T-helper 1 cell (primary cell): ENCODE measurements at places on chromosomes 4 and X.
A peak's percentile ranks its signal among the peaks of the same experiment; 100 is the strongest.

DNA sequence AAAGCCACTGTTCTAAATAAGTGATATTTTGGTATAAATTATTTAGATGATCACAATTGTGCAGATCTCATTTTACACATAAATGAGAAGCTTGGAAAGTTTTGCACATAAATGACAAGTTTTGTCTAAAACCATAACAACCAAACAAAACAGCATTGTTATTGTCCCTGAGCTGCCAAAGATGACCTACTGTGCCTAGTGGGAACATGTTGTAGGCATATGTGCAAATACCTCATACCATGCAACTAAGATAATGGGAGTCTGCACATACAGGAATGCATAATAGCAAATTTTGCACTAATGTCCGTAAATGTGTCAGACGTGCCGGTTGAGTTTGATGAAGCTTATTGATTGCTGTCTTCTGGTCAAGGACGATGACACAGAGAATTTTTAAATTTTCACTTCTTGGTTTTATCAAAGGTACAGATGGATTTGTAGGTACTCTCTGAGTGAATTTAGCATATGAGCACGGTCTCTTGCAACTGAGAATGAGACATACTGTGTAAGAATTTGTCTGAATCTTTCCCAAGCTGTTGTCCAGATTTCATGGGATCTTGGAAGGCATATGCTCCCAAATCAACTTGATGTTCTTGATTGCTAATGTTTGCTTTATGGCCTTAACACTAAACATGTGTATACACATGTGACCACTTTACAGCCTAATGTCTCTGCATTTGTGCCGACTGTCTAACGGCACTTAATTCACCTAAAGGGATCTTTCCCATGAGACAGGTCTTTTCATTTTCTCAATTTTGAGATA lies 1133.5 kb downstream of the FAT4 start:
- DNase-seq: no peak

- DNase-seq: no peak
Measured at GRCh38 chrX:100340491-100341141, 69.5 kb downstream of the PCDH19 start.

GRCh38 chrX:125503769-125504168 lies 184.1 kb downstream of the TEX13C start:
- no peak for DNase-seq

GRCh38 chr4:121990489-121990888 lies 38.6 kb upstream of the TRPC3 start:
- no peak for DNase-seq

DNA sequence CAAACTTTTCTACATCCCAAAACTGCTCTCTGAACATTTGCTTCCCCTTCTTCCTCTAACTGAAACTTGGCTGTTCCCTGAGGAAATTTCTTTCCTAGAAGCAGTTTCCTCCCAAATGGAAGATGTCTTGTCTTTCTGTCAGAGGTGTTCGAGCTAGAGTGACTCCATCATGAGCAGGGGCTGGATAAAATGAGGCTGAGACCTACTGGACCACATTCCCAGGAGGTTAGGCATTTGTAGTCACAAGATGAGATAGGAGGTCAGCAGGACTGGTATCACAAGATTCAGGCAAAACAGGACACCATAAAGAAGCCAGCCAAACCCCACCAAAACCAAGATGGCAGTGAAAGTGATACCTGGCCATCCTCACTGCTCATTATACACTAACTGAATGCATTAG lies 35.8 kb upstream of the PGRMC2 start:
- DNase-seq: no peak

DNA sequence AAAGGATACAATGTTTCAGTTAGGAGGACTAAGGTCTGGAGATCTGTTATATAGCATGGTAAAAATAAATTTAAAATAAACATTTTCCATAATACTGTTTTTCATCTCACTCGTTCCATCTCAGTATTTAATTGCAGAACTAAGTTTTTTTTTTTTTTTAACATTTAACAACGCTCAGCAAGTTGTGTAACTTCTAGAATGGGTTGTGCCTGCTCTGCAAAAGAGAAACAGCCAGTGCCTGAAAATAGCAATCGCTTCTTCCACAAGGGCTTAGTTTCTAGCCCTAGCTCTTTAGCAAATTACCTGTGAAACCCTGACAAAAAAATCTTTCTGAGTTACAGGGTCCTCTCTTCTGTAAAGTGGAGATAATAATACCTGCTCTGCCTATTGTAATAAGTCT lies 41.9 kb downstream of the CNGA1 start:
- no peak for DNase-seq

DNA sequence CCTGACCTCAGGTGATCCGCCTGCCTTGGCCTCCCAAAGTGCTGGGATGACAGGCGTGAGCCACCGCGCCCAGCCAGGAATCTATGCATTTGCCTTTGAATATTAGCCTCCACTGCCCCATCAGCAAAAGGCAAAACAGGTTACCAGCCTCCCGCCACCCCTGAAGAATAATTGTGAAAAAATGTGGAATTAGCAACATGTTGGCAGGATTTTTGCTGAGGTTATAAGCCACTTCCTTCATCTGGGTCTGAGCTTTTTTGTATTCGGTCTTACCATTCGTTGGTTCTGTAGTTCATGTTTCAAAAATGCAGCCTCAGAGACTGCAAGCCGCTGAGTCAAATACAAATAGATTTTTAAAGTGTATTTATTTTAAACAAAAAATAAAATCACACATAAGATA lies 44.2 kb upstream of the SHOX start:
- DNase-seq: no peak

DNA sequence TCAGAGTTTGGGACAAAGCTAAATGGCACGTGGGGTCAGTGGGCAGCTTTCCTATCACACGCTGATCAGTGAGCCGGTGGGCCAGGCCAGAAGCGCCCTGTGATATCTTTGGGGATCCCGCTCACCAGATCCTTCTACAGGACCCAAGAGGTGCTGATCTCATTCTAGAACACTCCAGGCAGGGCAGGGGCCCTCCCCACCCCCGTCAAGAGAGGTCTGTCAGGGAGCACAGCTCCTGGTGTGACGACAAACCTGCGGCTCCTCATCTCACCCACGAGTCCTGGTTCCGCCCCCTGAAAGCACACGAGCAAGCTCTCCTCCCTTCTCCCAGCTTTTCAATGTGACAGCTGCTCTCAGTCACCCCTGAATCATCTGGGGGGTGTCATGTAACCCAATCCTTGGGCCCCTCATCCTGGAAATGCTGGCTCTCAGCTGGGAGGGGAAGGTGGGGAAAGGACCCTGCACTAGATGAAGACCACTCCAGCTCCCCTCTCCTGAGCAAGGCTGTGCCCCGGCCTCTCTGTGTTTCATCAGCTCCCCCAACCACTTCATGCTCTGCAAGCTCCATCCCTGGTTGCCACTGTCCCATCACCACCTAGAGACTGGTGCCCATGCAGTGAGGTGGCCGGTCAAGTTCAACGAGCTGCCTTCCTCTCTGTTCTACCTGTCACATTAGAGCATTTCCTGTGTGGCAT lies 4.6 kb downstream of the HCFC1 start:
- no peak for DNase-seq

DNA sequence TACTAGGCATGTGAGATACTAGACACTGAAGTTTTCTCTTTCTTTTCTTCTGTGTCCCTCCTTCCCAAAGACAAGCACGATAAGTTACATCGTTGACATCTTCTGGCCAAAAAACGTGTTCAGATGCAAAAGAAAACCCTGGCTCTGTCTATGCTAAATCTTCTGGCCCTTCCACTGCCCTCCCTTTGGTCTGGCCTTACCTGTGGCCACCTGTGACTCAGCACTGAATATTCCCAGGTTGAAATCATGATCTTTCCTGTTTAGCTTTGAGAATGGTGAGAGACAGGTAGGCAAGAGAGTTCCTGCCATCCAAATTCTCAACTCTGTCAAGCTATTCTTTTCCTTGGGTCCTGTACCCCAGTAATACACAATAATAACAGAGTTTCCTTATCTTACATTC lies 12.3 kb downstream of the CLCN5 start:
- DNase-seq: no peak

- no peak for DNase-seq
Measured at GRCh38 chr4:113692809-113693411, 68.6 kb downstream of the CAMK2D start.

DNA sequence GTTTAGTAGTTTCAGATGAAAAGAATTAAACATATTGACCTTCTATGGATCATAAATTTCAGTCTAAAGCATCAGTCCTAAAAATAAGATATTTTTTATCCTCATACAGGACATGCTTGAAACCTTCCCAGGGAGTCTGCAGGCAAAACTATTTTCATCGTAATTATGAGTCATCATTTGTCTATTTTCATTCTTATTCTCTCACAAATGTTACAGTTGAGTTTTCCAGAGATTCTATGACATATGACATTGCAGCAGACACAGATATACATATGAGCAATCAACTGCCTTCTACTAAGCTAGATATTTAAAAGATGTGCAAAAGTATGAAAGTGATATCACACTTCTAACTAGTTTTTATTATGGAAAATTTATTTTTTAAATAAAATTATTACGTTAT lies 398.0 kb downstream of the MAGEB5 start:
- DNase-seq: no peak

GRCh38 chr4:1015179-1015578 lies 3.8 kb downstream of the FGFRL1 start:
- no peak for DNase-seq

GRCh38 chrX:41116948-41117347 lies 31.7 kb downstream of the USP9X start:
- DNase-seq: no peak

GRCh38 chr4:71110499-71110898 lies 117.0 kb downstream of the DCK start:
- no peak for DNase-seq

DNA sequence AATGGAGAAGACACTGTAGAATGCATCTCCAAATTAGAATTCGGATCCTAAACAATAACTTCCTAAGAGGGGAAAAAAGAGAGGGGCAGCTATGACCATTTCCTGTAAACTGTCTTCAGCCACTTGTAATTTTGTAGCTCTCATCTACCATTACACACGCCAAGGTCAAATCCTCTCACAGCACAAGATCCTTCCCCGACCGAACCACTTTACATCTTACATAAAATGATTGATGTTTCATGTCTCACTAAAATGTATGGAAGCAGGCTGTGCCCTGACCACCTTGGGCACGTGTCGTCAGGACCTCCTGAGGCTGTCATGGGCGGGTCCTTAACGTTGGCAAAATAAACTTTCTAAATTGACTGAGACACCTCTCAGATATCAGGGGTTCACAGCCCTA lies 24.1 kb upstream of the PBDC1 start:
- DNase-seq: peak; percentile 17

- DNase-seq: no peak
Measured at GRCh38 chr4:124426279-124426678, 286.3 kb downstream of the ANKRD50 start.

DNA sequence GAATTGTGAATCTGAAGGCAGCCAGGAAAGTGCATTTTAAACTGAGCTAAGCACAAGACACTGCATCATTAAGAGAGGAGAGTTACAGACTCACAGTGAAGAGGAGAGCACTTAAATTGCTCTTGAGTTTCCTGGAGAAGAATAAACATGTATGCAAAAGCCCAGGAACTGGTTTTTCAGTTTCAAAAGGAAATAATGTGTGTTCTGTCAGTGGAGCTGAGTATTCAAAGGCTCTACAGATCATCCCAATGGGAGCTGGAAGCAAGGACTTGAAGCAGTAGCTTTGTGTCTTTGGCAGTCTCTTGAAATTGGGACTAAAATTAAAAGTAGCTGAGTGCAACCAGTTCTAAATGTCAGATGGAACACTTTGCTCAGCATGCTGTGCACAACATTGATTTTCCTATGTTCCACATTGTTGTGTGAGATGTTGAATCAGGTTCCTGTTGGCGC lies 147.5 kb upstream of the ANK2 start:
- DNase-seq: no peak

DNA sequence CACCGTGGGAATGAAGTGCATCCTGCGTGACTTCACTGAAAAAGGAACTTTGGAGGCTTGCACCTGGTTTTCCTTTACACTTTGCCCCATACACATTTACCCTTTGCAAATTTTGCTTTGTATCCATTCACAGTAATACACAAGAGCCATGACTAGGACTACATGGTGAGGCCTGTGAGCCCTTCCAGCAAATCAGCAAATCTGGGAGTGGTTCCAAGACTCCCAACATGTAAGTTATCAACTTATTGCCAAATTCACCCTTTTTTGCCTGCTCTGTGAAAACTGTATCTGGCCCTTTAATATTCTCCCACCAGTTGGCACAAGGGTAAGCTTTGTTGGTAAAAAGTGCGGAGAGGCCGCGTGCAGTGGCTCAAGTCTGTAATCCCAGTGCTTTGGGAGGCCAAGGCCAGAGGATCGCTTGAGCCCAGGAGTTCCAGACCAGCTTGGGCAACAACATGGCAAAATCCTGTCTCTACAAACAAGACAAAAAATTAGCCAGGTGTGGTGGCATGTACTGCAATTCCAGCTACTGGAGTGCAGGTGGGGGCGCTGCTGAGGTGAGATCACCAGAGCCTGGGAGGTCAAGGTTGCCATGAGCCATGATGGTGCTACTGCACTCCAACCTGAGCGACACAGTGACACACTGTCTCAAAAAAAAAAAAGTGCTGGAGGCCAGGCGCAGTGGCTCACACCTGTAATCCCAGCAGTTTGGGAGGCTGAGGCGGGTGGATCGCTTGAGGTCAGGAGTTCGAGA lies 5.0 kb downstream of the PRMT9 start:
- DNase-seq: no peak

DNA sequence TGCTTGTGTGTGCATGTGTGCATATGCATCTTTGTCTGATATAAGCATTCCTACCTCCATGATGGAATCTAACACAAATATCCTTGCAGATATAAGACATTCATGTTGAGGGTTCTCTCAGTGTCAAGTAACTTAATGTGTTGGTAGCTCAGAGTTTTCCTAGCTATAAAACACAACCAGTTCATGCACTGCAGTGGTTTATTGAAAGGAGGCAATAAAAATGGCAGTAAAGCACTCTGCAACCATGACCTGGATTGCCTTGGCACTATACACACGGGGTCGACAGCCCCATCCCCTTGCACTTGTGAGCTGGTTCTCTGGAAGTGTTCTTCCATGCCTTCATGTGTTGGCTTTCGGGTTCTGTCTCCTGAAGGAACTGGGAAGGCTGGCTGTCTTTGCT lies 38.9 kb downstream of the GPC4 start:
- no peak for DNase-seq

DNA sequence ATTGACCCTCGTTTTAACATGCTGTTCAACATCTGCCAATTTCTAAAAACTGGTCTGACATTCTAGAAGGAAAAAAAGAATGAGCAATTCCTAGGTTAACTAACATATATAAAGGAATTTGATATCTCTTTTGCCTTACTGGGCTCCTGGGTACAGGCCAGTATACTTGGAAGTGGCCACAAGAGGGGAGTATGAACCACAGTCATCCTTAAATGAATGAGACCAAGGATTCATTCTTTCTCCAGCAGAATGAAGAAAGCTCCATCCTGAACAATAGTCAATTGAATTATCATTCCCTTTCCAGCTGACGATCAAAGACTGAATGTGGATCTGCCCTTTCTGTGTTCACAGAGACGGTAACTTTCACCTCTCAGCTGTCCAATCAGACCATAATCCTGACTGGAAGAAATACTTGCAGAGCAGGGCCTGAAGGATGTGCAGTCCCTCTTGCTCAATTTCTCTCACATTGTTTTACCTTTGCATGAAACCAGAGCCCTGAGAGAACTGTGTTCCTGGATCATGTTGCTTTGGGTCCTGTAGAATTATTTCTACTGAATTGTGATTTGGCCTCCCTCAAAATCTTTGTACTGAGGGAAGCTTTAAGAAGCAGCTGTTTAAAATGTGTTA lies 14.8 kb upstream of the SPARCL1 start:
- no peak for DNase-seq

- no peak for DNase-seq
Measured at GRCh38 chrX:31588355-31588754, 516.5 kb upstream of the FTHL17 start.

GRCh38 chrX:74534569-74535038 lies 79.8 kb downstream of the RLIM start:
- no peak for DNase-seq
